ENCODE measurements at places on chromosomes 2 and 18. TPM values are rescaled to one million over a fixed set of nuclear protein-coding genes. Genes with fewer than 3 reads are reported as not detected.

DNA sequence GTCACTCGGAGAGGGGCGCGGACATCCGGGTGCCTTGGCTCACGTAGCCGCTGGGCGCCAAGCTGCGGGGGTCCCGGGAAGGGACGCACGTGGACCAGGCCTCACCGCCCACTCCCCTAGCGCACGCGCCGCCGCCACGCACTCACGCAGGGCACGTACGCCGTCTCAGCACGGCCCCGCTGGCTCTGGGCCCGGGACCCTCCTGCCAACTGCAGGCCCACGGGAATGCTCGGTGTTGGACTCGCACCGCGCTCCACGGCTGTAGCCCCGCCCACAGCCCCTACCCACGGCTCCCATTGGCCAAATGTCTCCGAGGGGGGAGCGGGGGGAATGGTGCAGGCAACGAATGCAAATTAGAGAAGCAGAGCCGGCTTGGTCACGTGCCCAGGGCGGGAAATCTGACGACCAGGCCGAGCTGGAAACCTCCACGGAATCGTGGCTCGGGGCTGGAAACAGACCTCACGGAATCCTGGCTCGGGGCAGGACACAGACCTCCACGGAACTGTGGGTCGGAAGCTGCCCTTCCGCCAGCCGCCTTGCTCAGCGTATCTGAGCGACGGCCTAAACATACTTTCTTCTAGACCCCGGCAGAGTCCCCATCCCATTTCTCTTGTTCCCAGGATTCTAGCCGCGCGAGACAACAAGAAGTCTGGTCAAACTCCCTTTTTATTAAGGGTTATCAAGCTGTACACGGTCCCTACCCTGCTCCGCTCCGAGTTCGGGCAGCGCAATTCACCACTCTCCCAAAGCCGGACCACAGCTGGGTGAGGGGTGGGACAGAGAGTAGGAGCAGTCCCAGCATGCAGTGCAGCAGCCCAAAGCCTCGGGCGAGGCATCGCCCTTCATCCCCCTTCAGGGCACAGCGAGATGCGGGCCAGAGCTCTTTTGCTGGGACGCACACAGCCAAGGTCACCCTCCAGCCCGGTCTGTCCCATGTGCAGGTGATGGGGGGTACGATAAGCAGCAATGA is at the start of gene ABCB6:
ABCB6 (minus strand) TSS at position 227 of the 970 bp plus-strand sequence. CDS start 285 bp downstream, outside the sequence.
- peak; percentile 72 for DNase-seq

GRCh38 chr18:23982155-23983079 is 32.1 kb upstream of the TTC39C start:
- DNase-seq: no peak

GRCh38 chr18:77055429-77056300 is 76.9 kb downstream of the MBP start:
- no peak for DNase-seq

DNA sequence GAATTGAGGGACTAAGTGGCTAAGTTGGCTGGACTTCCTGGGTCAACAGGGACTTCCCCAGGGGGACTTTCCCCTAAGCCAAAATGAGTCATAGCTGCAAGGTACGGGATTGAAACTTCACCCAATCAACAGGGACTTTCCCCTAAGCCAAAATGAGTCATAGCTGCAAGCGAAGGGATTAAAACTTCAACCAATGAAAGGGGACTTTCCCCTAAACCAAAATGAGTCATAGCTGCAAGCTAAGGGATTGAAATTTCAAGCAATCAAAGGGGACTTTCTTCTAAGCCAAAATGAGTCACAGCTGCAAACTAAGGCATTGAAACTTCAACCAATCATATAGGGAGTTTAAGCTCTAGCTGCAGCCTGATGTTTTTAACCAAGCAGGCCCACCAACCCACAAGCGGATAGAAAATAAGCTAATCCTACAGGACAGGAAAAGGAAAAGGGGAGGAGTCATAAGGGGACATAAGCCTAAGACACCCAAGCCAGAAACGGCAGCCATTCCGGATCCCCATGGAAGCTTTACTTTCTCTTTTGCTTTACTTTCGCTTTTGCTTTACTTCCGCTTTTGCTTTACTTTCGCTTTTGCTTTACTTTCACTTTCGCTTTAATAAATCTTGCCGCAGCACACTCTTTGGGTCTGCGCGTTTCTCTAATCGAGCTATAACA is 1375.4 kb upstream of the CELF4 start:
- DNase-seq: peak; percentile 98

DNA sequence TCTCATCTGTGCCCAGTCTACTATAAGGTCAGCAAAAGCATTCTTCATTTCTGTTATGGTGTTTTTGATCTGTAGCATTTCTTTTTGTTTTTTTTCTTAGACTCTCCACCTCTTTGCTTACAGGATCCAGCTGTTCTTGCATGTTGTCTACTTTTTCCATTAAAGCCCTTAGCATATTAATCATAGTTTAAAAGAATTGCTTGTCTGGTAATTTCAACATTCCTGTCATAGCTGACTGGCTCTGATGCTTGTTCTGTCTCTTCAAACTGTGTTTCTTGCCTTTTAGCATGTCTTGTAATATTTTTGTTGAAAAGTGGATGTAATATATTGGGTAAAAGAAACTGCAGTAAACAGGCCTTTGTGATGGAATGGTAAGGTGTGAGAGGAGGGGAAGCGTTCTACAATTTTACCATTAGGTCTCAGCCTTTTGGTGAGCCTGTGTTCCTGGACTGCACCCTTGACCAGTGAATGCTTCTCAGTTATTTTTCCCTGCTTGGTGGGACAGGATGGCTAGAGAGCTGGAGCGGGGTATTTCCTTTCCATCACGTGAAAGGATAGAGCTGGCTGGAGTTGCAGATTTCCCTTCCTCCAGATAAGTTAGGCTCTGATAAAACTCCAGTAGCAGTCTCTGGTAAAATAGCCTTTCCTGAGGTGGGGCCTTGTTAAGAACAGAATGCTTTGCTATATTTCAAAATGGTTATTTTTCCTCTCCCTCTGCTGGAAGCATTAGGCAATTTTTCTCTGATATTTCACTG is 65.4 kb downstream of the PLA2R1 start:
- no peak for DNase-seq

GRCh38 chr2:64104933-64105332 is 39.3 kb downstream of the PELI1 start:
- DNase-seq: peak; percentile 36

DNA sequence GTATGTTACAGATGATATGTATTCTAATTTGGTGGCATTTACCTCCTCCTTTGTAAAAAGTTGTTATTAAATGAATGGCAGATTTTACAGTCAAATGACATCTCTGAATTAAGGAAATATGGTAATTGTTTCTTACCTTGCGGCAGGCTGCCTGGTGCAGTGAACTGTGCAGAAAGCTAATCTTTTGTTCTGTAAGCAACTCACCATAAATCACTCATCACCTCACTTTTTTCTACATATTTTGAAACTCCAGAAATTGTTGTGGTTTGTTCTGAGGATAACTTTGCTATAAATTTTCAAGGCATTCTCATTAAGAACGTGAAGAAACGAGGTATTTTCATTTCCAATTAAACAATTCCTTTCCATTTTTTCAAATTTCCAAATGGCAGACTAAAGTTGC is 52.7 kb downstream of the ST6GAL2 start:
- DNase-seq: no peak

DNA sequence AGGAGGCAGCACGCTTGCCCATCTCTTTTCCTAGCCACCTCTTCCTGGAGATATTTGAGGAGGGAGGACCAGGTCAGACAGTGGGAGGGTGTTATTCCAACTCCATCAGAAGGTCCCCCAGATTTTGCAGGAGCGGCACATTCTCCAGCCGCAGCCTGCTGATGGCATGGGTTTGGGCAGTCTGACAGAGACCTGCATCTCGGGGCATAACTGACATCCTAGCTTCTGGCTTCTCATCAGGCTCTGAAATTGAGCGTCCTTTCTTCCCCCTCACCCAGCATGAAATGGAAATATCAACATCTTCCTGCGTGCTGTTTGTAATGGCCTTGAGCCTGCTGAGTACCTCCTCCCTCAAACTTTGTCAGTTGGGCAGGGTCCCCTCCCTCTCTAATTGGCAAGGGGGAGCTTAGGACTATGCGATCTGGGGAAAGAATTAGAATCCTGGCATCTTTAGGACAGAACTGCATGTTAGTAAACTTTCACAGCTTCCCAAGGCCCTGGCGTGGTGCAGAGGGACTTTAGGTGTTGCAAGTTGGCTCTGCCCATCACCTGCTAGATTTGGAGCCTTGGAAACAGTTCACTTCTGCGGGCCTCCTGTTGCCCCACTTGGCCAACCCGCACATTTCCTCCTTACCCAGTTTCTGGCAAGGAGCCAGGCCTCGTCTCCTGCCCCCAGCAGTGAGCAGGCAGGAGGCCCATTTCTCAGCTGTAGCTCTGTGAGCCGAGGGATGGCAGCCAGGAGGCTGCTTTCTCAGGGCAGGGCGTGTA is 2.2 kb downstream of the ITM2C start:
- DNase-seq: no peak

GRCh38 chr2:121004950-121005349 is 269.3 kb downstream of the GLI2 start:
- DNase-seq: peak; percentile 13

- DNase-seq: no peak
Measured at GRCh38 chr2:178530131-178530530, 49.9 kb downstream of the PLEKHA3 start.

DNA sequence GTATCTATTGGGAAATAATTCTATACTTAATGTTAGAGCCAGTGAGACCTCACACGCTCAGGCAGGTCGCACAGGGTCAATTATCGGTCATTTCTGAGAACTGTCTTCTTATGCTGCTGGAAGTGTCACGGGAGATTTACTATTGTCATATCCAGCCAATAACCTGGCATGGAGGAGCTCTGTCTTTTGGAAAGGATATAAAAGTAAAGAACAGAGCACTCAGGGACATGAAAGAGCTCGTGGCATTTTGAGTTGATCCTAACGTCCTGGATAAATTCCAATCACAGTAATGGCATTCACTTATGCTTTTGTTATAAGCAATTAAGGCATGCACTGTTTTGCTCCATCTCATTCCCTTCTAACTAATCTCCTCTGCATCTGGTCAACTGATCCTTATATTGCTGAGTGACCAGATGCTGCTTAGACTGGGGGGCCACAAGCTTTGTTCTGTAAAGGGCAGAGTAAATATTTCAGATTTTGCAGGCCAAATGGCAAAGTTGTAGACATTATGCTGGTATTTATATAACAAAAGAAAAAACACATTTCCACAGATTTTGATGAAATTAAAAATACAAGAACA is 453.5 kb upstream of the SMIM21 start:
- DNase-seq: no peak

DNA sequence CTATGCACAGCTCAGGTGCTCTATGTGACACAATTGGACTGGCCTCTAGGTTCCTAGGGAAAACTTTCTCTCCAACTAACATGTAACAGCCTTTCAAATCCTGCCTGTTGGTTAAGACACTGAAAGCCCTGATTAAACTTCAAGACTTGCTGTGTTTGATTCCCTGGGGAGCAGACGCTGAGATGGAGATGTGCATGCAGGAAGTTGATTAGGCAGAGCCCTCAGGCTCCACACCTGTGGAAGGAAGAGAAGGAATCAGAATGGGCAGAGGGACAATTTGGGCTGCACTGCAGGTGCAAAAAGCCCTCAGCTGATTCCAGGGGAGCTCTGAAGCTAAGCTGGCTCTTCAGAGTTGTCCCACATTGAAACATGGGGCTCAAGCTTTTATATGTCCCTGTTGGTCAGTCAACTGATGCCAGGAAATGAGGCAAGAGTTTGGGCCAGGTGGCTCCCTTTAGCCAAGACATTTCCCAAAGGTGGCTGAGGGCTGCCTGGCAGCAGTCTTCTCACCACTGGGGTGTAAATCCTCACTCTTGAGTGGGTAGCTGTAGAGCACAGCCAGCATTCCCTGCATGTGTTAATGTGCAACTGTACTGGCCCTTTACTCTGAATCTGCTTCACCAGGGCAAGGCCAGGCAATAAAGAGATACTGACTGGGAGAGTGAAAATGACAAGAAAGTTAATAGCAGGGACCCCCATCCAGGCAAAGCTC is 199.5 kb upstream of the DDX18 start:
- DNase-seq: no peak

- no peak for DNase-seq
Measured at GRCh38 chr2:156429211-156429610, 7.0 kb upstream of the GPD2 start.

DNA sequence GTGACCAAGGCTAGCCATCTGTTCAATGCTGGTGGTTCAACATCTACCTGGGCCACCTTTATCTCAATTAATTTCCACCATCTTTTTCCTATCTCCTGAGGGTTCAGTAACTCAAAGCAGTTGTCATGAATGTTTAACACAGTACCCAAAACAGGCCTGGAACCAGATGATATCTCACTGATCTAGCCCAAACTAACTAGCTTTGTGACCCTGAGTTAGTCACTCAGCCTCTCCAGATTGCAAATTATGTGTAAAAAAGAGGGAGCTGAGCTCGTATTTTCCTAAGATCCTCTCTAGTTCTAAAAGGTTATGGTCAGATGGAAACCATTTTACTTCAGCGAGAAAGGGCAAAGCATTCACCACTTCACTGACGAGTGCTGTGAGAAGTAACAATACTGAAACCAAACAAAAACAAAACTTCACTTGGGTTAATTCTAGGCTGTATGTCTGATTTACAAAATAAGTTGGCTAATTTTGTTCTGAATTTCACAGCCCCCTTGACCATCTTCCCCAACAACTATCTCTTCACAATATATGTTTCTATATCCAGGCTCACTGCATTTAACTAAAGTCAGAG is 14.8 kb downstream of the SPRED2 start:
- DNase-seq: no peak

DNA sequence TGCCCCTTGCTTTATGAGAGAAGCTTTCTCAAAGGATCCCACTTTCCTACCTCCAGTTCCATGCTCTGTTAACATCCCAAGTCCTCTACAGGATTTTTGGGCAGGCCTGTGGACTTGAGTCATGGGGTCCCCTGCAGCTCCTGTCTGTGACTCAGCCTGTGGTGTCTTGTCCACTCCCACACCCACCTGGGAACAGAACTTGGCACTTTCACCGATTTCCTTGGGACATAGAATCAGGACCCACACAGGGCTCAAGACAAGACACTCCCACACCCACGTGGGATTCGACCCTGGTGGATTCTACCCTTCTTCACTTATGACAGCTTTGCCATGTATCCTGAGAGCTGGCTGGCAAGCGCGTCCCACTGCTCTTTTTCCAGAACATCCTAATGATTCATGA is 30.7 kb upstream of the HDAC4 start:
- no peak for DNase-seq

- DNase-seq: no peak
Measured at GRCh38 chr2:9463698-9464034, 10.7 kb upstream of the IAH1 start.

GRCh38 chr2:237253046-237253702 is 160.8 kb downstream of the COL6A3 start:
- peak; percentile 28 for DNase-seq

- no peak for DNase-seq
Measured at GRCh38 chr2:69381337-69381737, 5.7 kb downstream of the GFPT1 start.

The EVX2 gene
- total RNA-seq: not detected

The HAAO gene
- 0.48 TPM for total RNA-seq

The AKAIN1 gene
- total RNA-seq: not detected

The ALLC gene
- total RNA-seq: not detected

The BUB1 gene
- 55.9 TPM for total RNA-seq

The ABCG5 gene
- total RNA-seq: not detected

The SH3RF3 gene
- 0.14 TPM for total RNA-seq

The SEPTIN10 gene
- total RNA-seq: 100 TPM

The MOGAT1 gene
- not detected for total RNA-seq
